ENCODE measurements at places on chromosomes 12 and 14.
A peak's percentile ranks its signal among the peaks of the same experiment; 100 is the strongest.

- DNase-seq: peak; percentile 6
These were observed 174.3 kb upstream of the BCL2L14 start for GRCh38 chr12:11896417-11896929.

- no peak for DNase-seq
These were observed 77.0 kb upstream of the BCL11B start for GRCh38 chr14:99348816-99349614.

DNA sequence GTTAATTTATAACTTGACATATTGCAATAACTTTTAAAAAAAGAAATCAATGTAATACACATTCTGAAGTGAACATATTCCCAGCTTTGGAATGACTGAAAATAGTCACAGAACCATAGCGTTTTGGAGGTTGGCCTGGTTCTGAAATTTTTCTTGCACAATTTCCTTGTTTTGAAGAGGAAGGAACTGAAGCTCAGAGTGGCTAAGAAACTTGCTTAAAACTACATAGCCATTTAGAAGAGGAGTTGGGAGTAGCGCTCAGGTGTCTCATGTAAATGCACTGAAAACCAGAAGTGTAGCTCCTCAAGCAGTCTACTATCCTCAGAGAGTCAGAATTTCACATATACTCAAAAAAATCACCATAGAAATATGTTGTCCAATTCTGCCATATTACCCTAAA lies 41.2 kb downstream of the SLC38A1 start:
- DNase-seq: no peak

DNA sequence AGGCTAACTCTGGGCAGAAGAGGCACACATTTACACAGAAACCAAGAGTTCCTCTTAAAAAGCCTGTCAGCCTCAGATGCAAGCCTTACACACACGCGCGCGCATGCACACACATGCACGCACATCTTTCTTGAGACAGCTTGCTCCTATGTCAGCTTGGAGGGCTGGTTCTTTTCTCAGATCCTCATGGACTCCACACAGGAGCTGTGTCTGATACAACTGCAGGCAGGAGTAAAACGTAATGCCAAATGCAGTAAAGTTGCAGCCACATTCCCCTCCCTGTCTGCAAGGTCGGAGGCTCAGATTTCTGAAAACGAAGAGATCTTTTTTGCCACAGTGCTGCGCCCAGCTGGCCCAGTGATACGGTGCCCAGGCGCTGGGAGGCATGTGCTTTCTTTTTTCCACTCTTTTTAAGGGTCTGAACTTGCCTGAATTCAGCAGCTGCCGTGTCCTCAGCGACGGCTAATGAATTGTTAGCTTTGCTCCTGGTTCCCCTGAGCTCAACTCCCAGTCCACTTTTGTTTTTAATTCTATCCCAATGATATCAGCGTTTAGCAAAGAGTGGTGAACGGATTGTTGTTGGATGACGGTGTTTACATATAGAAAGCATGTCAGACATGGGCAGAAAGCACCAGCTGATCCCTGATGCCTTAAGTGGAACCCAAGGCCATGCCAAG lies 72.9 kb upstream of the FOXN3 start:
- DNase-seq: peak; percentile 22

GRCh38 chr14:84520711-84521338 lies 1009.1 kb upstream of the FLRT2 start:
- DNase-seq: no peak

DNA sequence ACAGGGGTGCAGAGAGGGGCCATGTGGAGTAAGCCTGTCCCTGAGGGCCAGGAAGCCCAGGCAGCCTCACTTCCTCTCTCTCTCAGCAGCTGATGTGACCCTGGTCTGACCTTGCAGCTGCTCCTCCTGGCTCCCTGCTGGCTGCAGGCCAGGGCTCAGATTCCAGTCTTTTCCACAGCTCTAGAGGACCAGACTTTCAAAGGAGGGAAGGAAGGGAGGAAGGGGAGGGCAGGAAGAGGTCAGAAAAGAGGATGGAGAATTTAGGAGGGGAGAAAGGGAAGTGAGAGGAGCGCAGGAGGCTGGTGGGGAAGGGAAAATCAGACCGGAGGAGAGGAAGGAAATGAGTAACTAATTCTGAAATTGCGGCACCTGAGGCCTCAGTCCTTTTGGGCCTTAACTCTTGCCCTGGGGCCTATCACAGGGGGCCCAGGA lies 40.9 kb upstream of the VASH1 start:
- DNase-seq: peak; percentile 60

GRCh38 chr14:33611405-33612196 lies 339.3 kb downstream of the EGLN3 start:
- no peak for DNase-seq

GRCh38 chr12:105590571-105590970 lies 260.1 kb downstream of the C12orf75 start:
- DNase-seq: no peak

DNA sequence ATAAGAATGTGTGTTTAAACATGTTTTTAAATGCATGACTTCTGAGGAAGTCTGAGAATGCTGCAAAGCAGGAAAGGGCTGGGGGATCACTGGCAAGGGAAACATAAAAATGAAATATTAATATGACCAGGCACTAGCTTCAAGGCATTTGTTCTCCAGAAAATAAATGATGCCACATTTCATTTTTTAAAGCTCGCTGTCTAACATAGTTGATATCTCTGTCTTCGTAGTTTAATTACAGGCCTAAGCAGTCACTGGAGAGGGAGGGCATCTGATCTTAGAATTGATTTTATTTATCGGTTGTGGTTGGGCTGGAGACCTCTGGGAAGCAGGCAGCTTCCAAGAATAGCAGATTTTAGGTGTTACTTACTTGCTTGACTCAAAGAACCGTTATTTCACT lies 87.5 kb downstream of the TBC1D30 start:
- DNase-seq: no peak

- no peak for DNase-seq
These were observed 71.6 kb downstream of the ZNF641 start for GRCh38 chr12:48279101-48279500.

DNA sequence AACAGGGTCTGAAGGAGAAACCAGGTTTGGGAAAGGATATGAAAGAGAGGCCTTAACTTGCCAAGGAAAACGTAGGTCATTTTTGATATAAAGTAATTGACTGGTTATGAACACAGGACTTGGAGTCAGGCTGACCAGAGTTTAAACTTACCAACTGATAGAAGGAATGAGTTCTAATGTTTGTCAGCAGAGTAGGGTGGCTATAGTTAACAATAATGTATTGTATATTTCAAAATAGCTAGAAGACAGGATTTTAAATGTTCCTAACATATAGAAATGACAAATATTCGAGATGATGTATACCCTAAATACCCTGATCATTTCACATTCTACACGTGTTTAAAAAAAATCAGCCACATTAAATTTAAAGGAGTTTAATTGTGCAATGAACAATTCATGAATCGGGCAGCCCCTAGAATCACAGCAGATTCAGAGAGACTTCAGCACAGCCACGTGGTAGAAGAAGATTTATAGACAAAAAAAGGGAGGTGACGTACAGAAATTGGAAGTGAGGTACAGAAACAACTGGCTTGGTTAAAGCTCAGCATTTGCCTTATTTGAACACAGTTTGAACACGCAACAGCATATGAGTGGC lies 52.5 kb upstream of the PLEKHG7 start:
- DNase-seq: no peak

DNA sequence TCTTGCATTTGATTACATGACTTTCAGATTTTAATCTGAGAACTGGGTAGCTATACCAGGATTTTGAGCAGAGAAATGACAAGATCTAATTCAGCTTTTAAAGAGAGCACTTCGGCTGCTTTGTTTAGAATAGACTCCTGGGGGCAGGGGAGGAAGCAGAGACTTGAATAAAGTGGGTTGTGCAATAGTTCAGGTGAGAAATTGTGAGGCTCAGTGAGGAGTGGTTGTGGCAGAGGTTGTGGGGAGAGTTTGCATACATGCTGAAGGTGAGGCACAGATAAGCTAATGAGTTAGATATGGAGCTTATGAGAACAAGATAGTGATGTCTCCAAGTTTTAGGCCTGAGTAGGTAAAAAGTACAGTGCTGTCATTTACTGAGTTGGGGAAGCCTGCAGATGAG lies 281.4 kb downstream of the FLRT2 start:
- DNase-seq: no peak

- no peak for DNase-seq
These were observed 138.1 kb upstream of the C14orf180 start for GRCh38 chr14:104441275-104442106.

DNA sequence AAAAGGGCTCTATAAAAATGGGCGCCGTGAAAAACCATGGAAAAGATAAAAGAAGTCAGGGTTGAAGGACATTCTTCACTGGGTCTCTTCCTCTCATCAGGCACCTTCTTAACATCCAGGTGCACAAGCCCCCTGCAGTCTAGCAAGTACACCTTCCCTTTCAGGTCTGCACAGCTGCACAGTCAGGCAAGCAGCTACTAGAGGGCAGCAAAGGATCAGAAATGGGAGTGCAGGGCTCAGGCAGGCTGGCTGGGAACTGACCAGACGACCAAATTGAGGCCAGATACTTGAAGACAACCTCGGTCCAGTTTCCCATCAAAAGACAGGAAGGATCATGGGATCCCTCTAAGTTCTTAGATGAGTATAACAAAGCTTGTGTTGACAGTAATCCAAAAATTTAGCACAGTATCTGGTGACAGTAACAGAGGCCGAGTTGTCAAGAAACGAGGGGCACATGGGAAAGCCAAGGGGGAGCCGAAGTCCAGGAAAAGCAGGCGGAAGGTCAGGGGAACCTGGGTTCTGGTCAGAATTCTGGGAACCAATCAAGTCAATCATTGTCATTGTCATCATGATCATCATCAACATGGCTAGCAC lies 10.1 kb upstream of the GRIP1 start:
- peak; percentile 42 for DNase-seq

DNA sequence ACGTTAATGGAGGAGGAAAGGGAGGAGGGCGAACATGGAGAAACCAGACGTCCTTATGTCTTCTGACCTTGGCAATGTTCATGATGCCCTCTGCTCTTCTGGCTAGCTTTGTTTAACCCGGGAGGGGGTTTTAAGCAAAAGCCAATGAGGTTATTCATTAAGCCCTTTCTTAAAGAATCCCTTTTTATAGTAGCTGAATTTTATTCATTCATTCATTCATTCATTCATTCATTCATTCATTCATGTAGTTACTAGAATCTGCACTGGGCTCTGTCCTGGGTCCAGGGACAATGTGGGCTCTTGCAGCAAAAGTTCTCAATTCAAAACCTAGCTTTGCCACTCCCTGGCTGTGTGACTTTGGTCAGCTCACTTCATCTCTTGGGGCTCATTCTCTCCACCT lies 14.0 kb downstream of the LHX5 start:
- no peak for DNase-seq

DNA sequence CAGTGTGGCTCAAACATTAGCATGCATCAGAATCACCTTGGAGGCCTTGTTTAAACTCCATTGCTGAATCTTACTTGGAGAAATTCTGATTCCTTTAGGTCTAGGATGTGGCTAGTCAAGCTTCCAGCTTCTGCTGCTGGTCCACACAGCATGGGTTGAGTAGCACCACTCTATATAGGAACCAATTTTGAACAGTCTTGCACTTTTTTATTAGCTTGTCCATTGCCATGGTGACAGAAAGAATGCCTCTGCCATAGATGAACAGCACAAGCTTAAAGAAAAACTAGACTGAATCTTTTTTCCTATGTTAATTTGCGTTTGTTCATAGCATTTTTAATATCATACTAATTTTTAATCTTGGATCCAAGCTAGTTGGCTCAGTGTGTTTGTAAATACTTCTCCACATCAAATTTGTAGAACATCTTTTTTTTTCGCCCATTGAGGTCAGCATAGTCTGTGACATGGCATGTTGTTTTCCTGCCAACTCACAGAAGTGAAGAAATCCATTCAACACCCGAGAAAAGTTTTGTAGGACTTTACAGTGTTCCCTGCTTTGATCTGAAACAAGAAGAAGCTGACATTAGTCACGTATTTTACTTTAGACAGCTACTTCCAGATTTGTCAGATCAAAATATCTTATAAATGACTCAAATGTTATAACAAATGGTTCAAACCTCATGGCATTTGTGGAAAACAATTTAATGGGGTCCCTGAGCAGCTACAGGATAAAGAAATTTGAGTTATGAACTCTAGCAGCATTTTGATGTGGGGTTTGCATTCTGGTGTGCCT lies 438.8 kb downstream of the EGLN3 start:
- no peak for DNase-seq

GRCh38 chr14:31578792-31579501 lies 17.7 kb downstream of the NUBPL start:
- no peak for DNase-seq

- no peak for DNase-seq
These were observed 5.8 kb upstream of the PA2G4 start for GRCh38 chr12:56098592-56098991.

- peak; percentile 72 for DNase-seq
These were observed 6.8 kb downstream of the ZFHX2 start for GRCh38 chr14:23544511-23545447.

- DNase-seq: no peak
These were observed 25.7 kb downstream of the NUAK1 start for GRCh38 chr12:106113042-106113441.

- DNase-seq: no peak
These were observed 53.0 kb downstream of the PEX5 start for GRCh38 chr12:7242176-7243101.

- no peak for DNase-seq
These were observed 133.5 kb upstream of the PARP11 start for GRCh38 chr12:4006743-4007142.

DNA sequence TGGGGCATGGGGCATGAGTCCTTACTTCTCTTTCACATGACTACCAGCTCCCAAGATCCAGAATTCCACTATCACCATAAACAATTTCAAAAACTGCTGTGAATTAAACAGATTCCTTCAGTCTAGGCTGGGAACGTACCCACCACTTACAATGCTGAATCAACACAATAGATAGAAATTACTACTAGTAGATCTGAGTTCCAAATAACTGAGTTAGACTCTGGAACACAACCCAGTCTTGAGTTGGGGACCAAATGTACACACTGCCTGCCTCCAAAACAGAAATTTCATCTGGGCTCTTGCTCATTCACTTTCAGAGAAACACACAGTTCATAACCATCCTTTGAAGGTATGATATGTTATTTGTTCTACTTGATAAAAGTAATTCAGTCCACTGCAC lies 8.9 kb downstream of the CORO1C start:
- no peak for DNase-seq

GRCh38 chr12:118358612-118359540 lies 13.8 kb downstream of the TAOK3 start:
- no peak for DNase-seq

- DNase-seq: peak; percentile 48
These were observed 687 bp upstream of the RPS29 start for GRCh38 chr14:49586673-49587460.

DNA sequence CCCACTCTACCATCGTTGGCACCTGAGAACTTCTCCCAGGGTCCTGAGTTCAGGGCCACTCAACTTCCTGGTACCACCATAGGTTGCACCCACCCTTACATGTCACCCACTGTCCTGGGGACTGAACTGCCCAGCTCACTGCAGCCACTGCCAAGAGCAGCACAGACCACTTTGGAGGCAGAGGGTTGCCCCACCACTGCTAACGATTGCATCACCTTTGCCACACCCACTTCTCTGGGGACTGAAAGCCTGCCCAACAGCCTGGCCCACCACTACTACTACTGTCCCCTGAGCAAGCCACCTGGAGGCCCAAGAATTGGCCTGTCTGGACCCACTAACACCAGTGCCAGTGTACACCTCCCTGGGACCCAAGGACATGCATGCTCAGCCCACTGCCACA lies 27.6 kb downstream of the CACNA2D4 start:
- DNase-seq: no peak

- DNase-seq: no peak
These were observed 72.2 kb downstream of the FBXW8 start for GRCh38 chr12:116982791-116983411.
